ENCODE measurements at places on chromosomes 3 and 15. TPM values are rescaled to one million over a fixed set of nuclear protein-coding genes. Genes with fewer than 3 reads are reported as not detected.

Gene OR5K2
- not detected for total RNA-seq

Gene TEX55
- total RNA-seq, result 0.06 TPM

Gene ABI3BP
- not detected for total RNA-seq

Gene BCL6
- total RNA-seq, result 7.0 TPM

Gene SLC15A2
- 0.40 TPM for total RNA-seq

Gene CPEB1
- 0.43 TPM for total RNA-seq

Gene ZKSCAN7
- 5.7 TPM for total RNA-seq

Gene CATSPER2
- total RNA-seq, result 0.17 TPM

Gene ACP3
- not detected for total RNA-seq

Gene SNTN
- not detected for total RNA-seq

Gene ZNF80
- total RNA-seq, result not detected

Gene NDN
- 77.3 TPM for total RNA-seq
